ENCODE measurements at places on chromosomes 5 and 9. TPM values are rescaled to one million over a fixed set of nuclear protein-coding genes. Genes with fewer than 3 reads are reported as not detected.

Gene MEF2C
- 36.9 TPM for total RNA-seq

Gene ITGA2
- 50.5 TPM for total RNA-seq

Gene C5orf58
- total RNA-seq, result not detected

Gene MEIKIN
- not detected for total RNA-seq
